Activated CD4-positive, CD25-positive, alpha-beta regulatory T cell treated with anti-CD3 and anti-CD28 coated beads, Interleukin-2, amount 50 U/mL, for 16 hours (primary cell): ENCODE measurements at places on chromosomes 4 and X.

DNA sequence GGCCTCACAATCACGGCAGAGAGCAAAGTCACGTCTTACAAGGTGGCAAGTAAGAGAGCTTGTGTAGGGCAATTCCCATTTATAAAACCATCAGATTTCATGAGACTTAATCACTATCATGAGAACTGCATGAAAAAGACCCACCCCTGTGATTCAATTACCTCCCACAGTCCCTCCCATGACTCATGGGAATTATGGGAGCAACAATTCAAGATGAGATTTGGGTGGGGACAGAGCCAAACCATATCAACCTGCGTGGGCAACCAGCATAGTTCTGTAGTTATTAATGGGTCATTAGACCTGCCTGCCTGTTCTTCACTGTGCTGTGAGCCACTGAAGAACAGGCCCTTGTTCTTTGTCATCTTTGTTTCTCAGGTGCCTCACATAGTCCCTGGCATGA is 593.7 kb upstream of the BOD1L1 start:
- DNase-seq = no peak

GRCh38 chr4:83917572-83917971 is 381.7 kb downstream of the GPAT3 start:
- no peak for DNase-seq

GRCh38 chr4:177251237-177251636 is 58.4 kb upstream of the NEIL3 start:
- DNase-seq = no peak

GRCh38 chr4:37517326-37517725 is 168.8 kb downstream of the RELL1 start:
- no peak for DNase-seq
